ENCODE measurements at places on chromosomes 12 and 14.

- no peaks in the 10 kb centered on the region for H3K4me1 ChIP-seq
- no peak overlapping the region for H3K27ac ChIP-seq
- no peaks in the 10 kb centered on the region for H3K36me3 ChIP-seq
- H3K4me3 ChIP-seq, result no peak overlapping the region
Measured at GRCh38 chr12:7154901-7155470, 24.8 kb downstream of the CLSTN3 start.

GRCh38 chr14:92601757-92602417 lies 88.3 kb downstream of the RIN3 start:
- no peak overlapping the region for H3K27ac ChIP-seq
- no peak for DNase-seq
- H3K27me3 ChIP-seq, result no peaks in the 10 kb centered on the region
- no peak overlapping the region for H3K4me3 ChIP-seq

GRCh38 chr14:66483322-66483721 lies 2.8 kb upstream of the CCDC196 start:
- H3K4me3 ChIP-seq, result no peak overlapping the region
- H3K27me3 ChIP-seq, result no peaks in the 10 kb centered on the region
- DNase-seq, result peak; percentile 27
- H3K36me3 ChIP-seq, result no peaks in the 10 kb centered on the region
- H3K4me1 ChIP-seq, result peaks cover 18% of the 10 kb centered on the region

DNA sequence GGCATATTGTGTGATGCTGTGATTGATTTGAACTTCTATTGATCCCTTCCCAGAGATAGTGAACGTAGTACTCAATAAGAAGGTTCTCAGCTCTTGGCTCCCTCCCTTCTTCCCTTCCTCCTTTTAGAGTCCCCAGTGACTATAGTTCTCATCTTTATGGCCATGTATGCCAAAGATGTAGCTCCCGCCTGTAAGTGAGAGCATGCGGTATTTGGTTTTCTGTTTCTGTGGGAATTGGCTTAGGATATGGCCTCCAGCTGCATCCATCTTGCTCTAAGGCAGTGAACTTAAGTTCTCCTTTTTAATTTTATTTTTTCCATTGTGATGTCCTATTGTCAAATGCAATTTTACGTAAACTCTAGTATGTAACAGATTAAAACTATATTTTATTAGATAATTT lies 109.5 kb downstream of the AEBP2 start:
- no peaks in the 10 kb centered on the region for H3K27me3 ChIP-seq
- DNase-seq, result no peak
- H3K27ac ChIP-seq, result no peak overlapping the region
- H3K4me3 ChIP-seq, result no peak overlapping the region
- H3K4me1 ChIP-seq, result peaks cover 20% of the 10 kb centered on the region
